Naive B cell (primary cell): ENCODE measurements at places on chromosomes 5 and 9.

DNA sequence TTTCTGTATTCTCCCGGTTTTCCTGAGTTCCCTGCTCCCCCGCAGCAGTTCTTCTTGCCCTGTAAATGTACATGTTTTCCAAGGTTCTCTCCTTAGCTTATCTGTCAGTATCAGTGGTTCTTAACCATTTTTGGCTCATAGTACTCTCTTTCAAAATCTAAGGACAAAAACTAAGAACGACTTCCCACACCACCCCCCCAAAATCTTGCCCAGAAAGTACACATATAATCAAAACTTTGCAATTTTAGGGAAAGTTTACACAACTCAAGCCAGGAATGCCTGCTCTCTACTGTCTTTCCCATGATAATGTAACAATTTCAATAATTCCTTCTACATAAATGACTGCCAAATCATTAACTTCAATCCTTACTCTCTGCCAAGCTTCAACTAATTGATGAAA is 4.5 kb downstream of the DCAF12 start:
- no peak overlapping the region for H3K4me3 ChIP-seq
- DNase-seq, result no peak
- H3K4me1 ChIP-seq, result peaks cover 56% of the 10 kb centered on the region
- no peaks in the 10 kb centered on the region for H3K36me3 ChIP-seq
- H3K27ac ChIP-seq, result no peak overlapping the region
- H3K27me3 ChIP-seq, result peaks cover 78% of the 10 kb centered on the region

DNA sequence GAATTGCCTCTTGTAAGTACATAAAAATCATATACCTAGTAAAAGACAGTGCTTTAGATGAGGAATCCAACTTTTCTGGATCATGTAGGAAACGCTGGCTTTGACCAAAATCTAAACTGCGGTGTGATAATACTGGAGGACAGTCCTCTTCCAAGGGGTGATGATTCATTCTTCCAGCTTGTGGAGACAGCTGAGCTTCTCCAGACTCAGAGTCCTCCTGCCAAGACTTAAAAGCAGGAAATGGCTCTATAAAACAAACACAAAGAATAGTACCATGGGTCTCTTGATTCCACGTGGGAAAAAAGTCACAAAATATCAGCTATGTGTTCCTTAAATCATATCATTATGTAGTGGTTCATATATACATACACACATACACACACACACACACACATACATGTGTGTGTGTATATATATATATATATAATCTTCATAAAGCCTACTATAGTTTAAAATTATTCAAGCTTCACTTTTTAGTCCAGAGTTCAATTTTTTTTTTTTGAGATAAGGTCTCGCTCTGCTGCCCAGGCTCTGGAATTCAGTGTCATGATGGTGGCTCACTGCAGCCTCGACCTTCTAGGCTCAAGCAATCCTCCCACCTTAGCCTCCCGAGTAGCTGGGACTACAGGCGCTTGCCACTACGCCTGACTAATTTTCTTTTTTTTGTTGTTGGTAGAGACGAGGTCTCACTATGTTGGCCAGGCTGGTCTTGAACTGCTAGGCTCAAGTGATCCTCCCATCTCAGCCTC is 65.0 kb downstream of the PKD2L2 start:
- no peak for DNase-seq
- H3K4me1 ChIP-seq, result peaks cover 3% of the 10 kb centered on the region
- no peak overlapping the region for H3K4me3 ChIP-seq
- H3K36me3 ChIP-seq, result peaks cover 36% of the 10 kb centered on the region
- no peaks in the 10 kb centered on the region for H3K27me3 ChIP-seq

- H3K27ac ChIP-seq, result no peak overlapping the region
- peaks cover 16% of the 10 kb centered on the region for H3K4me1 ChIP-seq
- H3K36me3 ChIP-seq, result peaks cover 32% of the 10 kb centered on the region
Observed at GRCh38 chr5:14435481-14435880, 146.1 kb upstream of the OTULINL start.

- no peak overlapping the region for H3K27ac ChIP-seq
- no peak for DNase-seq
- no peaks in the 10 kb centered on the region for H3K36me3 ChIP-seq
- no peaks in the 10 kb centered on the region for H3K27me3 ChIP-seq
- no peaks in the 10 kb centered on the region for H3K4me1 ChIP-seq
- no peak overlapping the region for H3K4me3 ChIP-seq
Observed at GRCh38 chr5:156552855-156553358, 225.9 kb downstream of the SGCD start.

DNA sequence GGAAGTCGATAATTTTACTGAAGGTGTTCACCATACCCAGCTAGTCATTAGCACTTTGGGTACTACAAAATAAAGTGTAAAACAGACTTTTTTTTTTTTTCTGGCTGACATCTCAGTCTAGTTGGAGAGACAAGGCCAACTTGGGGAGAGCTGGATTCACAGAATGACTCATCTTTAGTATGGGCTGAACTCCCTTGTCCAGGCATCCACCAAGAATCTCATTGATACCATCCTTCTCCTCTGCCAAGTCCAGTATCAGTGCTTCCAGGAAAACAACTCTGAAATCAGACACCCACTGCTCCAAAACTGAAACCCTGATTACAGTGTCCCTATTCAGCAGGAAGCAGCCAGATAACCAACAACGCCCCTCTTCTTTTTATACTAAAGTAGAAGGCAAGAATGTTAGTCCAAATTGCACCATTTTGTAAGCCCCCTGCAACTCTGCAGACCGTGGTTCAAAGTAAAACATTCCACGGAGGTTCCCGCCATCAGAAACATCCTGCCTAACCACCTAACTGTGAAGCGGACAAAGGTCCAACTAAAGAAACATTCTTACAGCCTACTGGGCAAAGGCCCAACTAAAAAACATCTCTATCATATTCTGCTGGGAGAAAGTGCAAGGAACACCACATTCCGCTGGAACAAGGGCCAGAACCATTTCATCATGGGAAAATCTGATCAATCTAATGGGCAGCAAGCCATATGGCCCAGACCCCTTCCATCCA is 728.2 kb downstream of the BRINP1 start:
- no peaks in the 10 kb centered on the region for H3K36me3 ChIP-seq
- DNase-seq, result no peak
- no peak overlapping the region for H3K4me3 ChIP-seq
- no peaks in the 10 kb centered on the region for H3K27me3 ChIP-seq
